Stimulated activated CD4-positive, alpha-beta T cell treated with anti-CD3 and anti-CD28 coated beads, Interleukin-15, amount 100 ng/mL, for 48 hours (primary cell): ENCODE measurements at places on chromosomes 1 and 21.

- DNase-seq, result no peak
Measured at GRCh38 chr1:193525411-193525810, 339.0 kb upstream of the B3GALT2 start.

GRCh38 chr1:95369985-95370690, 136.1 kb downstream of the RWDD3 start:
- DNase-seq, result no peak

DNA sequence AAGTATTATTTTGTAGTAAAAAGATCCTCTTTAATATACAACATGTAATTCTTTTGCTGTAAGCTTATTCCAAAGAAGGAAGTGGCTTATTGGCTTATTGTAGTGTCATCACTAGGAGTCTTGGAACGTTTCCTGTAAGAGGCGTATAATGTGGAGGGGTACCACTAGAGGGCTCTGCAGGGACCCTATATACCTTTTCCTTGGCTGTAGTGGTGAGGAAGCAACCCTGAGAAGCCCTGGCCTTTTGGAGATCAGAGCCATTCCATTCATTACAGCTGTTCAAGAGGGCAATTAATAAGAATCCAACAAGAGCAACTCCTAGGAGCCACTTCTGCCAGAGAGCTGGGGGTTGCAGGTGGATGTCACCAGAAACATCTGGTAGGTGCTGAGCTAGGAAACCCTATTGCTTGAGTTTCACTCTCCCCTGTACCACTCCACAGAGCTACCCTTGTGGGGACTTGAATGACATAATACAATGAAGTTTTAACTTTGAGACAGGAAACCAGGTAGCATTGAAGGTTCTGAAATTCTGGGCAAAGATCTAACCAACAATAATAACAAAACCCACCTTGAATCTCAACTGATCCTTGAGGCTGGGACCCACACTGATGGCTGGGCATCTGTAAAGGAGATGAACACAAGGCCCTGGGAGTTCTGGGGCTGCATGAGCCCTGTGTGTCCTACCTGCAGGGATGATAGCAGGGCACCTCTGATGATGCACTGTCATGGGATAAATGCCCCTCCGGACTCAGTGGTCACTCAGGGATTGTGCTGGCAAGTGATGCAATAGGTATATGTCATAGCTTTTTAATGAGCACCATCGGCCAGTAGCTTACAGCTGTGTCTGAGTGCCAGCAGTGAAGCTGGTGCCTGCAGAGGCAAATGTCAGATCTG, 160.2 kb upstream of the COA6 start:
- DNase-seq, result no peak

DNA sequence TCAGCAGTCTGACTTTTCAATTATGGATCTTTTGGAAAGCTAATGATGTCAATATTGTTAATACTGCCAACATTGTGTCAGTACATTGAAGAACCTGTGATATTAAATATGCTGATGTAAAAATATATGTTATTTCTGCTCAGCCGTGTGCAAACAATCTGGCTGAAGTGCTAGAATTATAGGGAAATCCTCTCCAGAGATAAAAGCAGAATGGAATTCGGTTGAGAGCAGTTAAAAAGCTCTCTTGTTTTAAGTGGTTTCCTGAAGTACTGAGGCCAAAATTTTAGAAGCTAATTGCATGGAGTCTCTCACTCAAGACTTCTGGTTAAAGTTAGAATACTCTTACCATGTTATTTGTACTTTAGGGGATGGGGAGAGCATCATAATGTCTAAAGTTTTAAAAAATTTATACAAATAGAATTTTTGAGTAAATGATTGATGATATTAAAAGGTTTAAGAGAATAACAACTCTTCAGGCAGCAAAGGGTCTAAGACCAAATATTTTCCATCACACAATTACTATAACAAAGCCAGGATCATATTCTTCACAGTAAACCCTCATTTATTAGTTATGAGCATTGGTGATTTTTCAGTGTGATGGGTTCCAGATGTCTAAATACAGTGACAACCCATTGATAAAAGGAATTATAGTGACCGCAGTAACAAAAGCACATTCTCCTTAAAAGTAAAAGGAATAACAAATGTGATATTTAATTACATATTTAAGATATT, 834.2 kb upstream of the CXADR start:
- no peak for DNase-seq

GRCh38 chr1:166827426-166827825, 11.8 kb upstream of the POGK start:
- DNase-seq, result no peak

GRCh38 chr1:234672349-234673135, 62.6 kb upstream of the IRF2BP2 start:
- no peak for DNase-seq

DNA sequence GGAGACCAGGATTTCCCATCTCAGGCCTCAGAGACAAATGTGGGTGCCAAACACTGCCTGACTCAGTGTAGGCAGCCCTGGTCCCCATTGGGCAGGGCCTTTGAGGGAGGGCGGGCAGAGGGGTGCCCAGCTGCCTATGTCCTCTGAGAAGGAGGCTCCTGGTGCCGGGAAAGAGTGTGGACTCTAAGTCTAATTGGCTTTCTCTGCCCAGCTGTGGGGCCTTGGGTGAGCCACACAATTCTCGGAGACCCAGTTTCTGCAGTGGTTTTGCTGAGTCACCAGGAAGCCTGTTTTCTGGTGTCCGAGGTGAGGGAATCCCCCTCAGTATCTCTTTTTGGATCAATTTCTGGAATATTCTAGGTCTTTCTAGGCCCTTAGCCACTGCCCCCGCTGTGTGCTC, 35.3 kb upstream of the ACTL8 start:
- DNase-seq, result no peak

GRCh38 chr1:112507921-112508277, 866 bp upstream of the WNT2B start:
- no peak for DNase-seq

- DNase-seq, result no peak
Measured at GRCh38 chr1:107414550-107414949, 273.7 kb downstream of the NTNG1 start.

- DNase-seq, result no peak
Measured at GRCh38 chr1:91546301-91546581, 45.6 kb downstream of the CDC7 start.

DNA sequence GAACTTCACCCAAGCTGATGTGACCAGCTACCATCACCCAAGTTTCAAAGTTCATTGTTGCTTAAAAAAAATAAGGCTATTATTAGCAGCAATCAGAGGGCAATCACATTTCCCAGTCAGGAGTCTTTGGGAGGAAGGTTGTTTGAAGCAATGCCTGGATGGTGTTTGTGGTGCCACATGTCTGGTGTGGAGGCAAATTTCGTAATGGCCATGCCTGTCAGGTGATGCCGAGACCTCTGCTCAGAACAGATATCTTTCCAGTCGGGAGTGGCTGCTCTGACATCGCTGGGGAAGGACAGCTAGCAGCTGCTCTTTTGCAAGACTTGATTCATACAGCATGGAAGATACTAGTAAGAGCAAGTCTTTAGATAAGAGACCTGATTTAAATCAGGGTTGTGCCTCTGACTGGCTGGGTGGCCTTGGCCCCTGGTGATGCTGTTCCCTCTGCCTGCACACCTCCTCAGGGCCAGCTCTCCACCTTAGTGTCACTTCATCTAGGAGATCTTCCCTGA, 187.8 kb upstream of the JUN start:
- DNase-seq, result no peak

- DNase-seq, result no peak
Measured at GRCh38 chr1:115252585-115252984, 85.5 kb downstream of the NGF start.

GRCh38 chr1:3375245-3375644, 79.2 kb upstream of the ARHGEF16 start:
- no peak for DNase-seq

DNA sequence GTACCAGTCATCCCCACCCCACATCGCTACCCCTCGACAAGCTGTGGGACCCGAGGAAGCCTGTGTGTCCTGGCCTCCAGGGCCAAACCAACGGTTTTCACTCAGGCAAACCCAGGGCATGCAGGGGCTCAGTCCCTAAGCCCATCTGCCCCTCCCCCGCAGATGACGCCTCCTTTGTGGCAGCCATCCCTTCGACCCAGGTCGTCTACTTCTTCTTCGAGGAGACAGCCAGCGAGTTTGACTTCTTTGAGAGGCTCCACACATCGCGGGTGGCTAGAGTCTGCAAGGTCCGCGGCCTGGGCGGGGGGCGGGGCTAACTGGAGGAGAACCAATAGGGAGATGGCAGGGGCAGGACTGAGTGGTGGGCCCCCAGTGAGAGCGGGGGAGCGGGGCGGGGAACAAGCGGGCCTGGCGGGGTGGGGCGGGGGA, 7.4 kb downstream of the SEMA4A start:
- DNase-seq, result peak; percentile 79
